ENCODE measurements at places on chromosomes 7 and 10.

- DNase-seq, result peak; percentile 90
Observed at GRCh38 chr10:74333174-74333573, 182.2 kb downstream of the ADK start.

DNA sequence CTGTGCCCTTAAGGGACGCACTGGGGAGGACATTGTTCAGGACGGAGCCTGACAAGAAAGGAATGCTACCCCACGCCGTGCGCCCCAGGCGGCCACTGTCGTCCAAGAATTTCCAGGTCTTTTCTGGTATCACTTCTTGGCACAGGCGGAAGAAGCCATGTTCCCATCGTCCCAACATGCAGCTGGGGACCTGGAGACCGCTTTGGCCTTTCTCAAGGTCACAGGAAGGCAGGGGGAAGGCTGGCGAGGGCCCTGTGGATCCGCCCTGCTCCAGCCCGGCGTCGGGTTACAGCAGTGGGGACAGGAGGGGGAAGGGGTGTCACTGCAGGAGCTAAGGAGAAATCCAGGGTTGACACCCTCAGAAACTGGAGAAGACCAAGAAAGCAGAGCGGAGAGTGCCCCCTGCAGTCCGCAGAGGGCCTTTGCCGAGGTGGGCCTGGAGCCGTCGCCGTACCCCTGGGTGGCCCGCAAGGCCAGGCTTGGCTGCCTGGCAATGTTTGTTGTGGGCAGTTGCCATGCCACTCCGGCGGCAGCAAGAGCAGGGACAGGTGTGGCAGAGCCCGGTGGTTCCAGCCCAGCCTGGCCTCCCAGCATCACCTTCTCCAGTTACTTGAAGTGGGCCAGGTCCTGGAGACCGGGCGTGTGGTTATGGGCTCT, 104.1 kb downstream of the LHPP start:
- DNase-seq, result no peak

- no peak for DNase-seq
Observed at GRCh38 chr7:54839575-54840213, 80.7 kb upstream of the SEC61G start.

DNA sequence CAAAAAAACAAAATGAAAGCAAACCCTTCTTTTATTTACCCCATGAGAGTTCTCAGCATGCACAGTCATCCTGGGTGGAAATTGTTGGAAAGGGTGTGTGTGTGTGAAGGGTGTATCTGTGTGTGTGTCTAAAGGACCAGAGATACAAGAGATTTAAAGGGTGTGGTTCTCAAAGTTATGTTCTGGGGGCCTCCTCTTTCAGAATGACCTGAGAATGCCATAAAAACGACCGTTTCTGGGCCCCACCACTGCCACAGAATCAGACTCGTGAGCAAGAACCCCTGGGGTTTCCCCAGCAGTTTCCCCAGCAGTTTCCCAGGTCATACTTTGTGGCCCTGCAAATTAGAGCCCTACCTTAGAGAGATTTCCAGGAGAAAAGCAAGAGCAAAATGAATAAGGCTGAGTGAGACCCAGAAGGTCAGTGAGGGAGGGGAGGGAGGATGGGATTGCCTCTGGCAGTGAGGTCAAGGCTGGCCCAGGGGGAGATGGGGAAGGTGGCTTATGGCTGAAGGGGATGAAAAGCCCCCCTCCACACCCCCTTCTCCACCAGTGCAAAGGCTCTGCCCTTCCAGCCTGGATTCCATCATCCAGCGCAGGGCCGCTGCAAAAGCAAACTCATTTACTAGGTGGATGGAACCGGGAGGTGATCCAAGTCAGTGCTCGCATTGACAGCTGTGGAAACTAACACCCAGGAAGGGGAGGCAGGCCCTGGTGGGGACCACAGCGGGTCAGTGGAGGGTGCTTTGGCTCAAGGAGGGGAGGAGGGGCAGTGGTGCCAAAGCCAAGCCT, 10.2 kb downstream of the PYROXD2 start:
- peak; percentile 20 for DNase-seq

- DNase-seq, result no peak
Observed at GRCh38 chr10:49377256-49377655, 18.6 kb downstream of the DRGX start.

- DNase-seq, result peak; percentile 24
Observed at GRCh38 chr7:107725138-107725740, 18.7 kb upstream of the CBLL1 start.

GRCh38 chr7:97025130-97025499, 484 bp upstream of the DLX5 start:
- no peak for DNase-seq

GRCh38 chr10:50511492-50512213, 112.1 kb downstream of the SGMS1 start:
- DNase-seq, result no peak

DNA sequence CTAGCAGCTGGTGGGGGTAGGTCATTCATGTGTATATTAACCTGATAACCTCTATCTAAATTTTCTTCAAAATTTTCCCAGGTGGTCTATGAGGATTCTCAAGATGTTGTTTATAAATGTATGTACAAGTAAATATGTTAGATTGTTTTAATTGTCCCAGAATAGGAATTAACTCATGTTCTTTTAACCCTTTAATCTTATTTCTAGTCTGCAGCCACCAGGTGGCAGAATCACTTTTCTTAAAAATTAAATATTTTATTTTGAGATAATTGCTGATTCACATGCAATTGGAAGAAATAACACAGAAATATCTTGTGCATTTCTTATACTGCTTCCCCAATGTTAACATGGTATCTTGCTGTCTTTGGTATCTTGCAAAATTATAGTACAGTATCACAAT, 589.5 kb downstream of the ARL4A start:
- no peak for DNase-seq

GRCh38 chr10:116905845-116906210, 56.5 kb downstream of the ENO4 start:
- DNase-seq, result no peak
